ENCODE measurements at places on chromosomes 12 and 14.

DNA sequence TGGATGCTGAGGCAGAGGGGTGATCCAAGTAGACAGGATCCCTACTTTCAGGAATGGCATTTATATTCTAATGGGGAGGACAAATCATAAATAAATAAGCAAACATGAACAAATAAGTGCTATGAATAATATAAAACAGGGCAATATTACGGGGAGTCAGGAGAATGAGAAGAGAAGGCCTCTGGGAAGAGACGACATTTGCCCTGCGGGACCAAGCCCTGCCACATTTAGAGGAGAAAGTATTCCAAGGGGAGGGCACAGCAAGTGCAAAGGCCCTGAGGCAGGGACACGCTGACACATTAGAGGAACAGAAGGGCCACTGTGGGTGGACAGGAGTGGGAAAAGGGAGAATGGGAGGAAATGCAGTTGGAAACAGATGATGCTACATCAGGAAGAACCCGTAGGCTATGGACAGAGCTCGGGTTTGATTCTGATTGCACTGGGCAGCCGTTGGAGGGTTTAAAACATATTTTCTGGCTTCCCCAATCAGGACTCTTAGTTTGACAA is 1.3 kb downstream of the RNFT2 start:
- no peak for DNase-seq

DNA sequence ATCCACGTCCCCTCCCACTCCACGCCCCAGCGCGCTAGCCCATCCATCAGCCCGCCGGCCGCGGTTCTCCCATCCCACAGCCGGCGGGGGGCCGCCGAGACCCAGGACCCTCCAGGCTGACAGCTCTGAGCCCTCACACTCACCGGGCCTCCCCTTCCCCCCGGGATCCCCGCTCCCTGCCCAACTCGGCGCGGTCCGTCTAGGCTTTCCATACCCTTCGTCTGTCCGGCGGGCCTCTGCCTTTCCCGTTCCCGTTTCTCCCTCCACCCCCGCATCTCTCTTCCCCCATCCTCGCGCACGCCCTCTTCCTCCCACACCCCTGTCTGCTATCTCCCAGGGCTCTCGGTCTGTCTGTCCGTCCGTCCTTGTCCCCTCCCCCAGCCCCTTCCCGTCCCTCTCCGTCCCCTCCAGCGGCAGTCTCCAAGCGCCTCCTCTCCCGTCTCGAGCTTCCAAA is 726 bp downstream of the ZFHX2 start:
- DNase-seq = no peak

DNA sequence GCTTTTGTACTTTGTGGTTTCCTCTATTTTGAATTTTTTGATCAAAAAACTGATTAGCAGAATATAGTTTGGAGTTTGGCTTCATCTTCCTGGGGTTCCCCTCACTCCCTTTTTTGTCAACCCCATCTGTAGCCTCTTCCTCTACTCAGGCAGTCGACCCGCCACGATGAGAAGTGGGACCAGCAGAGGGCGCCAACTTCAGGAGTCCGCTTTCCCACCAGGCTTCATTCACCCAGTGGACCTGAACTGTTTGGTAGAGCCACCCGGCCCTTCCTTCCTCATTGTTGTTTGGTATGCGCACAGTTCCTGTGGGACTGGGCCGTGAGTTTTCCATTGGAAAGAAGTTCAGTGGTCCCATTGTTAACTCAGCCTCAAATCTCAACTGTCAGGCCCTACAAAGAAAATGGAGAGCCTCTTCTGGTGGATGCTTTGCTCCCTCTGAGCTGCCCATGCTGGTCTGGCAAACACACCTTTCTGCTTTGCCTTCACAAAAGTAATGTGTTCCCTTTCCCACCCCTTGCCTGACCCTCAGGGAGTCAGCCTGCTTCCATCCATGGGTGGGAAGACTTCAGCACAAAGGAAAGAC is 21.7 kb downstream of the TMBIM6 start:
- DNase-seq = peak; percentile 50

DNA sequence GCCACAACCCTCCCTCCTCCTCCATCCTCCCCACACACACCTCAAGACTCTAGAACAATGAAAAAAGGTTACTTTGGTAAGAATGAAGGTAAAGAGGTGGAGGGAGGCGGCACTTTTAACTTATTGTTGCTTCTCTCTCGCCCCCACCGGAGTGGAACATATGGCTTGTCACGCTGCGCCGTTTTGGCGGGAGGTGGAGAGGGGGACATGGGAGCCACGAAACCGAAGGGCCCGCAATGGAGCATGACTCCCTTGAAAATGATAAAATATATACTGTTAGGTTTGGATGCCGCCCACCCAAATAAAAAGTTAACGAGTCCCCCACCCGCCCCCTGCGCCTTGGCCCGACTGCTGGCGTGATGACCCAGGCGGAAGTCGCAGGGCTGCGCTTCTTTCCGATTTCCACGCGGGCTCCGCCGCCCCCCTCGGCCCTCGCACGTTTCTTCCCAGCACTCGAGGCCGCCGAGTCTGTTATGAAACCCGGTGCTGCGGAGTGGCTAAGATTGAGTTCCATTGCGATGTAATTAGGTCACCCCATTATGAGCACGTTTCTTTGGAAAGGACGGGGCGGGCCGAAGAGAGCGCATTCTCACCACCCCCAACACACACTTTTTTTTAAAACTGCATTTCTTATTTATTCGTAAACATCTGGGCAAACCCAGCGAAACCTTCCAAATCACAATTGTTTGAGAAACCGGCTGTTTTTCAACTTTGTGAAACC is 1.4 kb upstream of the ZFP36L1 start:
- DNase-seq = peak; percentile 97

DNA sequence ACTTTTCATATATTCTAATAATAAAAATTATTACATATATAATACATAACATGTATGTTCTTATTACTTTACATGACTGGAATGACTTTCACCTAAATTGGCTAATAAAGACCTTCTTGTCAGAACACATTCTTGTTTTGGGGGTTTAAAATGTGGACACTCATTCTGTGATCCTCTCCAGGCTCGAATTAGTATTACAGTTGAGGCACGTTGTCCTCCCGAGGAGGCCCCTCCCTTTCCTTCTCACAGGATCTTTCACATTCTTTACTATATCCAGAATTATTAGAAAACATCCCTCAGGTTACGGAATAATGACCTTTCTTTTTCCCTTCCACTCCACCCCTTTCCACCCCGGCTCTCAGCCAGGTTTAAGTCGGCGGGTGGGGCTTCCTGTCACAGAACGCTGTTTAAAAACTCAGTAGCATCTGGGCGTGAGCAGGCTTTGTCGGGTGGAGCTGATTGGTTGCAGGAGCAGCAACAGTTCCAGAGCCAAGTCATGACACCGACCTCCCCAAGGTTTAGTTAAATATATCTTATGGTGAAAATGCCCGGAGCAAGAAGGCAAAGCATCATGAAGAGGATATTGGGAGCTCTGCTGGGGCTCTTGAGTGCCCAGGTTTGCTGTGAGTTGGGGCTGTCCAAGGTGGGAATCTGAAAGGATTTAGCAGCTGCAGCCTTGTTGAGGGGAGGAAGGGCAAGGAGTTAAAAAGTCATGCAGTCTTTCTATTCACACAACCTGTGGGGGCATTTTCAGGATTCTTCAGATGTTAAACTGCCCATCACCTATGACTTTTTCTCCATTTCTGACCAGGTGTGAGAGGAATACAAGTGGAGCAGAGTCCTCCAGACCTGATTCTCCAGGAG is 396.7 kb upstream of the OR4E1 start:
- DNase-seq = peak; percentile 9

GRCh38 chr12:88058719-88059077 is 29.5 kb upstream of the C12orf50 start:
- DNase-seq = no peak

DNA sequence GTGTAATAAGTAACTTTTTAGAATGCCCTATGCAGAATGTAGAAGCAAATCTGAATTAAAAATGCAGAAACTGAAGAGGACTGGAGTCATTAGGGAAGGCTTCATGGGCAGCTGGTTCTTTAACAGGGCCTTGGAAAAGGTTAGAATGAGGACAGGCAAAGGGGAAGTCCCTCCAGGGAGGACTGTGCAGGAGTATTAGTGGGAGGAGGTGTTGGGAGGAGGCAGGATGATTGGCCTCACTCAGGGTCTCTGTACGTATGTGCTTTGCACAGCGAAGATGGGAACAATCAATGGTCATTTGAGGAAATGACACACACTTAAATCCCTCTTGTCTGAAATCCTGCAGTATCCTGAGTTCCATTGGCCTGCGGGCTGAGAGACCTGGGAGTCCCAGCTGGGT is 119.7 kb downstream of the PTCSC3 start:
- DNase-seq = no peak
